A549 treated with RU486 at 1 μM for 4 hours (cell line): ENCODE measurements at places on chromosomes 12 and 14. TPM values are rescaled to one million over a fixed set of nuclear protein-coding genes. Genes with fewer than 3 reads are reported as not detected.

Gene TTC9
- 1.9 to 2.3 TPM (median 2.1 TPM) in 5 replicates for total RNA-seq

Gene LETMD1
- total RNA-seq: 19.8 to 27.4 TPM (median 25.4 TPM) in 5 replicates

Gene SERPINA6
- 0.49 to 1.9 TPM (median 0.66 TPM) in 5 replicates for total RNA-seq

Gene HOXC4
- total RNA-seq: 2.2 to 4.2 TPM (median 3.8 TPM) in 5 replicates

Gene PCNX1
- total RNA-seq: 14.6 to 26.7 TPM (median 16.2 TPM) in 5 replicates

Gene ADAM21
- 0.07 TPM in 1 of 5 replicates, not detected in the others for total RNA-seq

Gene PMEL
- total RNA-seq: 0.75 to 1.4 TPM (median 0.87 TPM) in 5 replicates

Gene EPYC
- total RNA-seq: not detected in 5 replicates

Gene DBX2
- total RNA-seq: not detected in 5 replicates

Gene PTPN6
- 9.5 to 14.0 TPM (median 11.9 TPM) in 5 replicates for total RNA-seq

Gene C12orf54
- not detected in 5 replicates for total RNA-seq

Gene KCNA5
- not detected in 5 replicates for total RNA-seq

Gene P2RX7
- total RNA-seq: not detected in 5 replicates

Gene CHGA
- total RNA-seq: 0.86 to 2.1 TPM (median 1.4 TPM) in 5 replicates

Gene TEAD4
- 38.4 to 47.9 TPM (median 46.8 TPM) in 5 replicates for total RNA-seq
